Mesenteric fat pad (tissue), 1 donor: ENCODE measurements at places on chromosomes 5 and 9. TPM values are rescaled to one million over a fixed set of nuclear protein-coding genes. Genes with fewer than 3 reads are reported as not detected.

The FOXD1 gene
- total RNA-seq, result 0.32 TPM

The KIF12 gene
- total RNA-seq, result 0.84 TPM

The WHRN gene
- total RNA-seq, result 5.5 TPM

The EQTN gene
- total RNA-seq, result not detected

- no peak for DNase-seq
Measured at GRCh38 chr9:114143234-114143633, 12.1 kb upstream of the COL27A1 start.

DNA sequence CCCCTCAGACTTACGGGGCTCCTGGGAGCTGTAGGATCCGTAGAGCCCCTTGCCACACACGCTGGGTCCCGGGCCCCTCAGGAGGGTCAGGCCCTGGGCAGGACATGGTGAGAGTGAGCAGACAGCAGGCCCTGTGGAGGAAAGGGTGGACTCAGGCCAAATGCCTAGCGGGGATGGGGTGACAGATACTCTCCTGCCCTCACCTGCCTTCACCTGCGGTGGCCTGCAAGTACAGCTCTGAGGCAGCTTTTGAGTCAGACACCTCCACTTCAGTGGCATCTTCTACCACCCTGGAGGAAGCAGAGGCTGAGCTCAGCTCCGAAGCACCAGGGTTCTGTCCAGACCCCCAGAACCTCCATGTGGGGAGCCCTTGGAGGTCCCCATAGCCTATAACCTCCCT is 26.2 kb downstream of the SLC35A4 start:
- DNase-seq, result no peak

- DNase-seq, result no peak
Measured at GRCh38 chr5:178261666-178262600, 29.3 kb upstream of the PHYKPL start.

- DNase-seq, result no peak
Measured at GRCh38 chr5:178231539-178232123, 971 bp downstream of the PHYKPL start.

DNA sequence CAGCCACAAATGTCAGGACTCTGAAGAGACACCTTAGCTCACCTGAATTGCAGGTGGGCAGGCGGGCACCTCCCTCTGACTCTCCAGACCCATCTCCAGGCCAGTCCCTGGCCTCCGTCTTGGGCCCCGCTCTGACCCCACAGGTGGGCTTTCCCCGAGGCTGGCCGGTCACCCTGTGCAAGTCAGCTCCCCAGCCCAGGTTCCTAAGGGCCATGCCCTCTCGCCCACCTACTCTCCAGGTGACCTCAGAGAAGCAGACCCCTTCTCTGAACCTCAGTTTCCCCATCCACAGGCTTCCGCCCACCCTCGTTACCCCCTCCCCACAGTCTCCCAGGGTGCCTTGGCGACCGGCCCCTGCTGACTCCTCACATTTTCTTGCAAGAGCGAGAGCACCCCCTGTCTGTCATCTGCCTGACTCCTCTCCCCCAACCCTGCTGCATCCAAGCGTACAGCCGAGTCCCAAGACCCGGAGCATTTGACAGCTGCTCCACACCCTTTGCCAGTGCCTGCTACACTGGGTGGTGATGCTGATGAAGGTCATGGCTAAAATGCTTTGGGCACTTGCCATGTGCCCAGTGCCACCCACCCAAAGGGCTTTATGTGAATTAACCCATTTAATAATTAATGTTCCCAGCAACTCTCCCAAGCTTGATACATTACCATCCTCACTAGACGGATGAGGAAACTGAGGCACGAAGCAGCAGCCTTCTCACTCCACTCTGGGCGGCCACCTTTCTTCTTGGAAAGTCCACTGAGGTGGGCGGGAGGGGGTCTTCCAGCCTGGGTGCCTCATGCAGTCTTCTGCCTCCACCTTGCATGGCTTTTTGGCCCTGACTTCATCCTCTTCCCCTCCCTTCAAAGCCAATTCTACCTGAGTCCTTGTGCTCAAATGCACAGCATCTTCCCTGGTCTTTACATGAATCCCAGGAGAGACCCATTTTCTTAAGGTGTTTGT is 51.1 kb upstream of the ORM1 start:
- no peak for DNase-seq

DNA sequence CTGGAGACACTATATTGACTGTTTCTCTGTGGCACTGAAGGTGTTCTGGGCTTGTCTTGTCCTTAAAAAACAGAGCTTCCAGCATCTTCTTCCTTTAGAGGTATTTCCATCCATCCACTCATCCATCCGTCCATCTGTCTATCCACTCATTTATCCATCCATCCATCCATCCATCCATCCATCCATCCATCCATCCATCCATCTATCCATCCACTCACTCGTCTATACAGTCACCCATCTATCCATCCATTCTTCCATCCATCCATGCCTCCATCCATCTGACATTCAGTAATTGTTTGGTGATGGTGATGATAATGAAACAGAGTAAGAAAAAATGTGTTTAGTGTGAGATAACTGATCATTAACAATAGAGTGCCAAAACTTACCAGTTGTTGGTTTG is 334.8 kb downstream of the NSG2 start:
- no peak for DNase-seq

GRCh38 chr5:87120518-87121303 is 147.0 kb upstream of the RASA1 start:
- no peak for DNase-seq

- no peak for DNase-seq
Measured at GRCh38 chr5:5522336-5522735, 99.9 kb downstream of the ICE1 start.

GRCh38 chr9:72203205-72203803 is 54.1 kb downstream of the GDA start:
- DNase-seq, result no peak

DNA sequence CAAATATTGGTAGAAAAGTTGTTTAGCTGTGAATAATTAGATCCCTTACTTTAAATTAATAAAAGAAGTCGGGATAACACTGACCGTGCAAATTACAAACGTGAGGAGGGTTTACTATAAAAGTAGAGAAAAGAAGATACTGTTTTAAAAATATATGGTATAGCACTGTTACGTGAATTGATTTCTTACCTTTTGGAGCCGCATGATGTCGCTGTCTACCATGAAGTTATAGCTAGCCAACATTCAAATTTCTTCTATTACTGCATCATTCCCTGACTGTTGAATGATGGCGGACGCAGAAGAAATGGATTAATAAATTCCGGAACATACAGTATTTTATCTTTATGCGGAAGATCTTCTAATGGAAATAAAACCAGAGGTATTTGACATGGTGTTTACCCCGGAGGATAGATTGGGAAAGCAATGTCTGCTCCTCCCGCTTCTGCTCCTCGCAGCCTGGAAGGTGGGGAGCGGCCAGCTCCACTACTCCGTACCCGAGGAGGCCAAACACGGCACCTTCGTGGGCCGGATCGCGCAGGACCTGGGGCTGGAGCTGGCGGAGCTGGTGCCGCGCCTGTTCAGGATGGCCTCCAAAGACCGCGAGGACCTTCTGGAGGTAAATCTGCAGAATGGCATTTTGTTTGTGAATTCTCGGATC is at the start of gene PCDHA6:
PCDHA6 (plus strand) TSS at position 257 of the 658 bp plus-strand sequence; CDS start at position 389, 132 bp downstream.
- no peak for DNase-seq

GRCh38 chr5:167947306-167947705 is 344.1 kb upstream of the WWC1 start:
- DNase-seq, result no peak

DNA sequence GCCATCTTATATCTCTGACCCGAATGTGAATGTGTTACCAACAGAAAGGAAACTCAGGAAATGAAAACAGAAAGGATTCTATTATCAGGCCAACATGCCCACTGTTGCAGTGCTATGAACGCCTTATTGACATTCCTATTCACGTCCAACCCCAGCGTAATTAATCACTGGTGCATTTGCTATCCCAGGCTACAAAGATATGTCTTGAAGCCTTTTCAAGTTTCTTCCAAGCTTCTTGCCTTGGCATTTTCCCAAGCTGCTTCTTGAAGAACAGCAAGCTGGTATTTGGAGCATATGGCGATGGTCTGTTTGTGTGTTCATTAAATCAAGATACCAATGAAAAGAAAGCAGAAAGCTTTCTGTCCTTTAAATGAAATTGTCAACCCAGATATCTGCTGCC is 579.2 kb upstream of the ZNF462 start:
- no peak for DNase-seq
